ENCODE measurements at places on chromosomes 11 and 22. TPM values are rescaled to one million over a fixed set of nuclear protein-coding genes. Genes with fewer than 3 reads are reported as not detected.

GRCh38 chr11:119975561-119976152 lies 162.3 kb downstream of the TRIM29 start:
- DNase-seq: no peak

- peak; percentile 44 for DNase-seq
These were observed 12.5 kb downstream of the CHID1 start for GRCh38 chr11:898143-898511.

- DNase-seq: no peak
These were observed 119.0 kb downstream of the LDLRAD3 start for GRCh38 chr11:36062796-36063365.

DNA sequence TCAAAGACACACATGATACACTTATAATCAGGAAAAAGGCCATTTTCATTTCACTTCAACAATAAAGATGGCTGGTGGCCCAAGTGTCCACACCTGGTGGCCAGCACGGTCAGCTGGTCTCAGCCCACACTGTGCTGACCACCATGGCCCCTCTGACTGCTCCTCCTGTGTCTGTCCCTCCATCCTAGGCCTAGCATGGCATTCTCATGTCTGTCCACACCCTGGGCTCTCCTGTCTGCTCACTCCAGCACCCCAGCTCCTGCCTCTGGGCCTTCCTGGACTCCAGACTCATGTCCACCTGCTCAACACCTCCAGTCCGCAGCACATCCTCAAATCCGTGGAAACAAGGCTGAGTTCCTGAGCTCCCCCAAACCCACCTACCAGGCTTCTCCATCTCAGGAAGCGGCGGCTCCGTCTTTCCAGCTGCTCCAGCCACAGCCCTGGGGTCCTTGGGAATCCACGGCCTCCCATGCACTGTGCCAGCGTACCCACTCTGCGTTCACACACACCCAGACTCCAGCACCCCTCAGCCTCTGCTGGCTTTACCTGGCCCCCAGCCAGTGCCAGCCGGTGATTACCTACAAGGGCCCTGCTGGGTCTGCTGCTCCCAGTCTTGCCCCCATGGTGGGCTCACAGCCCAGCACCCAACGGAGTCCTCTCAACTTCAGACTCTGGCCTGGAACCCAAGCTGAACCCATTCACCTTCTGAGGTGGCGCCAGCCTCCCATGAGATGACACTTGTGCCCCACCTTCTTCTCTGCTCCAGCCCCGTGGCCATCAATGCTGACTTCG lies 13.9 kb downstream of the SIRT3 start:
- no peak for DNase-seq

GRCh38 chr11:126039485-126040271 lies 23.0 kb downstream of the CDON start:
- DNase-seq: no peak

- DNase-seq: no peak
These were observed 13.8 kb downstream of the PAMR1 start for GRCh38 chr11:35511666-35512065.

SLCO2B1 gene
- 1.9 TPM for total RNA-seq

- DNase-seq: no peak
These were observed 8.8 kb downstream of the C11orf96 start for GRCh38 chr11:43951231-43951630.

GRCh38 chr22:39800790-39801520 lies 92.6 kb downstream of the ENTHD1 start:
- DNase-seq: no peak

Measured in HT-29 (cell line).